Umbilical cord (tissue), 2 donors: ENCODE measurements at places on chromosomes 5 and 9. TPM values are rescaled to one million over a fixed set of nuclear protein-coding genes. Genes with fewer than 3 reads are reported as not detected.

DNA sequence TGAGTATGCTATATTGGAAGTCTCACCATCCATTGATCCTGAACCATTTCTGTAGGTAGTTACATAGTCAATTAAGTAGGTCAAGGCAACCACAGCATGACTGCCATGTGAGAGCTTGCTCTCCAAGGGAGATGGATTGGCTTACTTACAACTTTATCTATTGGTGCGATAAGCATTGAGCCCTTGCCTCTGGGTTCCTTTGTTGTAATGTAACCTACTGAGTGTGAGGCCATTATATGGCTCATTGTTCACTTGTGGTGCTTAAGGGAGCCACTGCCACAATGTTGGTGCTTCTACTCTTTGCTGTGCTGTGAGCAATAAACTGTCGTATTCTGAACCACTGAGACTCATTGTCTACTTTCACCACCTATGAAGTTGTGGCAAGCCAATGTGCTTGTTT, 510.6 kb upstream of the ITGA1 start:
- DNase-seq, result no peak

DNA sequence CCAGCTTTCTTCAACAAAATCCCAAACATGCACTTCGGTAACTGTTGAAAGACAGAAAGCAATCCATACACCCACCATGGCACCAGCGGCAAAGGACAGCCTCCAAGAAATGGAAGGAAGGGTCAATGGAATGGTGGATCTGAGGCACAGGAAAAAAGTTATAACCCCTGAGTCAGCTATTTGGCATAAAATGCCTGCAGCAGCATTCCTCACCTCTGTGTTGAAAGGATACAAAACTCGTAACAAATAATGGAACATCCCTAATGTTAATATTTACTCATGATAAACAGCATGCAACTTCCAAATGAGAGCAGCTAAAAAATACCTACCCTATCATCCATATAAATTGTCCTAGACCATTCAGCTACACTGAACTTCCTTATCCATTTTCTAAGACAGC, 9.4 kb downstream of the FBXW11 start:
- DNase-seq, result no peak

ENHO gene
- not detected for total RNA-seq

CARD9 gene
- 4.6 TPM for total RNA-seq
